Peyer's patch (tissue), 4 donors: ENCODE measurements at places on chromosomes 6 and 20. TPM values are rescaled to one million over a fixed set of nuclear protein-coding genes. Genes with fewer than 3 reads are reported as not detected.

- no peak for DNase-seq
Observed at GRCh38 chr6:108736832-108737231, 111.4 kb upstream of the ARMC2 start.

- no peak for DNase-seq
Observed at GRCh38 chr6:106112433-106112832, 26.3 kb downstream of the PRDM1 start.

DNA sequence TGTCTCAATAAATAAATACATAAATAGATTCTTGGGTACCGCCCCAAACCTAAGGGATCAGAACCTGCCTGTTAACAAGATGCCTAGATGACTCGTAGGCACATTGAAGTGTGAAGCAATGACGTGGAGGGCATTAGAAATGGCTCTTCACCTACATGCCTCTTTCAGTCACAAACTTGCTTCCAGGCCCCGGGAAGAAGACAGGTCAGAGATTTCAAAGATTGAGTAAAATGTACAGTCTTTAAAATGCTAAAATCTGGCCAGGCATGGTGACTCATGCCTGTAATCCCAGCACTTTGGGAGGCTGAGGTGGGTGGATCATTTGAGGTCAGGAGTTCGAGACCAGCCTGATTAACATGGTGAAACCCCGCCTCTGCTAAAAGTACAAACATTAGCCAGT, 480.8 kb upstream of the JARID2 start:
- no peak for DNase-seq

DNA sequence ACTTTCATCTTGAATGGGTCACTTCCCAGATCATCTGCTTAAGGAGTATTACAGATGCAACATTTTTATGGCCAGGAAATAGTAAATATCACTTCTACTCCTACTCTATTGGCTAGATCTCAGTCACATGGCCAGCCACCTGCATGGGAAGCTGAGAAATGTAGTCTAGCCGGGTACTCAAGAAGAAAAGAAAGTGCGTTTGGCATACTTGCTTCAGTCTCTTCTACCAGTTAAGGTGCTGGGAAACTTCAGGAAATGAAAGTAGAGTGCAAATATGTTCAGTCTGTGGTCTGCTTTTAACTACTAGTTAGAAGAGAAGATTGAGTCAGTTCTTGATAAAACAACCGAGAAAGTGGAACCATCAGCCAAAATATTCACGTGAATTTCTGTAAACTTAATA, 129.2 kb downstream of the PDSS2 start:
- DNase-seq = peak; percentile 29

DNA sequence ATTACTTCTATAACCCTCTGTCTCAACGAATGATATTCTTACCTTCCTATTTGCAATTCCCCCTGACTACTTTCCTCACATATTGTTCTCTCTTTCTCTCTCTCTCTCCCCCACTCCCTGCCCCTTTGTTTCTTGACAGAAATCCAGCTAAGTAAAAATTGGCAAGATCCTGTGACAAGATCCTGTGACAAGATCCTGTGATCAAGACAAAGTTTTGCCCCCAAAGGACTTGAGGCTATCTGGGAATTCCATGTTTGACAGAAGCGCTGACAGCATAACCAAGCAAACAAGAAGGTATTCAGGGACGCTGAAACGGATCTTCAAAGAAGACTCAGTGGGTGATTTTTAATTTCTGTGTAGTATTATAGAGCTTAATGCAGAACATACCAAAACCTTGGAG, 5.5 kb upstream of the HBS1L start:
- no peak for DNase-seq

- DNase-seq = no peak
Observed at GRCh38 chr20:43160941-43161340, 28.8 kb downstream of the PTPRT start.

GRCh38 chr6:81130969-81131368, 621.5 kb downstream of the TENT5A start:
- no peak for DNase-seq

- no peak for DNase-seq
Observed at GRCh38 chr20:31809661-31810060, 9.5 kb upstream of the MYLK2 start.

DNA sequence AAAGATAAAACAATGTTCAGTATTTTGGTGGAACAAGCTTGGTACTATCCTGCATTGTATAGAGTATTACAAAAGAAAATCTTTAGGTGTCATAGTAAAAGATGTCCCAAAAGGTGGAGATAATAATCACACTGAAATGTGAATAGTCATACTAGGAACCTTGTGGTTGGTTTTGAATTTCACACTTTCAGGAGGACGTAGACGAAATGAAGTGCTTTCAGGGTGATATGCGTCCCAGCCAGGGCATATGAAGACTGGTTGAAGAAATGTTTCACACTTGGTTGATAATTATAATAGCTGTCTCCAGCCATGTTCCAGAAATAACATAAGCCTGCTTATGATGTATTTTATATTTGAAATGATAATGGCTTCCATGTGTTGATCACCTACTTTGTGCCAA, 60.4 kb downstream of the SCAND1 start:
- DNase-seq = no peak

DNA sequence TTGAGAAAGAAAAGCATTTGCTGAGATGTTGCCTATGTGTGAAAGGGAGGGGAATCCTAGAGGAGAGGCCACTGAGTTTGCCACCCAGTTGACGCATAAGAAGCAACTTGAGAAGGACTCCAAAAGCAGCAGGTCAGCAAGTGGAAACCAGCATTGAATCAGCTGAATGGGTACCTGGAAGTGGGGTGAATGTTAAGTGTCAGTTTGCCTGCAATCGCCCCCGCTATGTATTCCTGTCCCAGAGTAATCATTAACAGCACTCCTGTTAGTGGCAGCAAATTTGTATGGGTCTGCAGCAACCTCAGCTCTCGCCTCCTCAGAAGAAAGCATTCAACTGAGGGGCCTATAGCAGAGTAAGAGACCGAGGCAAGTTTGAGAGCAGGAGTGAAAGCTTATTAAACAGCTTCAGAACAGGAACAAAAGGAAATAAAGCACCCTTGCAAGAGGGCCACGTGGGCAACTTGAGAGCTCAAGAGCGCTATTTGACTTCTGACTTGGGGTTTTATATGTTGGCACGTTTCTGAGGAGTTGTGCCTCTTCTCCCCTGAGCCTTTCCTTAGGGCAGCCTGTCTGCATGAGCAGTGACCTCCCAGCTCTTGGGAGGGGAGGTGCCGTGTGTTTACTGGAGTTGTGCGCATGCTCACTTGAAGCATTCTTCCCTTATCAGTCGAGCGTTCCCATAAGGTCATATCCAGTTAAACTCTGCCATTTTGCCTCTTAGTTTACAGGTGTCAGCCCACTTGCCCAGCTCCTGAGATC, 122.6 kb upstream of the PHACTR1 start:
- DNase-seq = no peak

Gene PSMA7
- total RNA-seq = 264 TPM

Gene LPIN3
- 302 TPM for total RNA-seq

Gene OR2J3
- not detected for total RNA-seq

Gene TDRD6
- total RNA-seq = 0.18 TPM

Gene CST5
- not detected for total RNA-seq

Gene BHLHE23
- total RNA-seq = not detected

Gene GSTA2
- total RNA-seq = 15.7 TPM

Gene SLC16A10
- total RNA-seq = 9.1 TPM

Gene MEP1A
- 2,426 TPM for total RNA-seq

Gene GFOD1
- 24.2 TPM for total RNA-seq
